ENCODE measurements at places on chromosomes 3 and 15.

- peak; percentile 80 for DNase-seq
Measured at GRCh38 chr3:5197022-5197421, 9.5 kb downstream of the EDEM1 start.

DNA sequence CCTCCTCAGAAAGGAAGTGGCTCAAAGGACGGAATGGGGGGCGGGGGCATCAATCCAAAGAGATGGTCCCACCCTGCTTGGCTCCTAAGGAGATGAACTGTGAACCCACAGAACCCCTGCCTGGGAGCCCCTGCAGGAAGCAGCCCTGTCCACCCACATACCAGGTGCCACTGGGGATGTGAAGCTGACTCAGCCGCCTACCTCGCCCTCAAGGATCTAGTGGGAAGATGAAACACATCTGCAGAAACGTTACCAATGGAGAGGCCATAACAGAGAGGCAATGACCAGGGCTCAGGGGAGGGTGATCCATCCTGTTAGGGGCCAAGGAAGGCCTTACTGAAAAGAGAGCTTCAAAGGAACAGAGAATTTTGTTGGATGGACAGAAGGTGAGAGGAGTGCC is 35.1 kb downstream of the EAF1 start:
- DNase-seq: no peak

DNA sequence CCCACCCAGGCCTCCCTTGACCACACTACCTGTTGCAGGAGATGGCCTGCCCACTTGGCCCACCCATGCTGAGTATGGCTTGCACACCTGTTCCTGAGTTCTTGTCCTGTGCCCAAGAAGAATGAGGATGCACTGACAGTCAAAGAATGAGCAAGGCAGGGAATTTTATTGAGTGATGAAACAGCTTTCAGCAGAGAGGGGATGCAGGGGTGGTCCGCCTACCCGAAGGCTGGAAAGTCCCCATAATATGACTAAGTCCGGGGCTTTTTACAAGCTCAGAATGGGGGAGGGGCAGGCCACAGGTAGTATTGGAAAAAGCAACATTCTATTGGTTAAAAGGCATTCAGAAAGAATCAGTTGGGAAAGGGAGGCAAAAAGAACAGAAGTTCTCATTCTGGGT is 29.9 kb upstream of the RNU6-1 start:
- no peak for DNase-seq

GRCh38 chr3:99867594-99868310 is 50.1 kb downstream of the CMSS1 start:
- no peak for DNase-seq

DNA sequence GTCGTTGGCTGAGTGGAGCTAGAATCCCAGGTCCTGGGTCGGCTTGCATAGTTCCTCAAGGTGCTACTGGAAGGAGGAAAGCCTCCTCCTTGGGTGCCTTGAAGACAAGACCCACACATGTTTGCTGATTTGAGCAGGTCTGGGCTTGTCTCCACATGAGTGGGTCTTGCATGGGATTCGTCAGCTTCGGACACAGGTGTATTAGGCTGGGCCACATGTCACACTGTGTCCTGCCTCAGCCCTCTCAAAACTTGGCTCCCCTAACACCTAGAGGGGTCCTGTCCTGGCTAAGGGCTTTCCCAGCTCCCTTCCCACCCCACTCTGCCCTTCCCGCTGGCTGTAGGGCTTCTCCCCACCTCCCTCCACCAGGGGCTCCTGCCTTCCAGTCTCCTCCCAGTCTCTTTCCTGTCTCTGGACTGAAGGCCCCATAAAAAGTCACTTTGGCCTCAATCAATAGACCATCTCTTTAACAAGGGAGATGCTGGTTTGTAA is 73.0 kb upstream of the ADPGK start:
- peak; percentile 8 for DNase-seq

GRCh38 chr3:138468451-138468850 is 34.0 kb downstream of the ESYT3 start:
- no peak for DNase-seq

DNA sequence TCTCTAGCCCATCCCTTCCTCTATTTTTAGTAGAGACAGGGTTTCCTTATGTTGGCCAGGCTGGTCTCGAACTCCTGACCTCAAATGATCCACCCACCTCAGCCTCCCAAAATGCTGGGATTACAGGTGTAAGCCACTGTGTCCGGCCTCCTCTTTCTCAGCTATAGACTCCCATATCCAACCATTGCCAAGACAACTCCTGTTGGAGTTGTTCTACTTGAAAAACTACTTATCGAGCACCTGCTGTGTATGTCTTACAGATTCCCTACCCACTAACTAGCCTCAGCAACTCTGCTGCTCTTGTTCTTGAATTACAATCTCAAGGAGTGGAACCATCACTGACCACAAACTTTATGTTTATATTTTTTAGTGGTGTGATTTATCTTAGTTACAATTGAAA is 186.6 kb downstream of the SLC9A9 start:
- peak; percentile 8 for DNase-seq

- no peak for DNase-seq
Measured at GRCh38 chr3:119884161-119884557, 102.3 kb downstream of the NR1I2 start.

GRCh38 chr15:52021128-52021671 is 2.2 kb downstream of the MAPK6 start:
- DNase-seq: peak; percentile 96

GRCh38 chr3:42725454-42725853 is 22.9 kb upstream of the HHATL start:
- no peak for DNase-seq

- DNase-seq: peak; percentile 90
Measured at GRCh38 chr15:35557544-35557943, 11.6 kb upstream of the DPH6 start.

DNA sequence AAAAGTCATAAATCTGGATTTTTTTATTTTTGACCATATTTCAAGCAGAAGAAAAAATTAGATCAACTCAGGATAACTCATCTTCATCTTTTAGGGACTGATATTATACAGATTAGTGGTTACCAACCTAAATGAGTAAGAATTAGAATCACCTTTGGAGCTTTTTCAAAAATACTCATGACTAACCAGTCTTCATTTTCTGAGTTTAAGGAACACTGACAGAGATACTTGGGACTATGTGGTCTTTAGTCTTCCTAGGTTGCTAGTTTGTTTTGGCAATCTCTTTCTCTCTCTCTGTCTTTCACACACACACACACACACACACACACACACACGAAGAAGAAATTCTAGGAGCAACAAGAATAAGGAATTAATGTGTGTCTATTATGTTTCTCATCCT is 50.1 kb downstream of the TMOD3 start:
- peak; percentile 42 for DNase-seq

DNA sequence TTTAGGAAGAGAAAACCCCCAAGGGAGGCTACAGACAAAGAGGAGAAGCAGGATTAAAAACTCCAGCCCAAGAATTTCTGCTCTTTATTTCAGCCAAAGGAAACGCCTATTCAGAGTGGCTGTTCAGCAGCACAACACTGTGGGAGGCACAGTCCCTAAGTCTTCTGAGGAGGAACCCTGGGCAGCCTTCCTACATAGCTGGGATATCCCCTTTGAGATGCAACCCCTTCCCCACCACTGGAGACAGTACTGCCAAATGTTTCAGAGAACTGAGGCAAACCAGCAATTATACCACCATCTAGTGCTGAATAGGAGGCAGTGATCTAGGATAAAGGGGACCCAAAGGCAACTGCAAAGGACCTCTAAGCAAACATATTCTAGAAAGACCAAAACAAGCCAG is 168.1 kb downstream of the VPS13C start:
- DNase-seq: no peak

- DNase-seq: peak; percentile 25
Measured at GRCh38 chr3:159130108-159130507, 328.3 kb downstream of the MFSD1 start.

GRCh38 chr15:36982430-36982829 is 117.9 kb downstream of the MEIS2 start:
- no peak for DNase-seq

- peak; percentile 63 for DNase-seq
Measured at GRCh38 chr15:23038726-23039142, 635 bp downstream of the TUBGCP5 start.

DNA sequence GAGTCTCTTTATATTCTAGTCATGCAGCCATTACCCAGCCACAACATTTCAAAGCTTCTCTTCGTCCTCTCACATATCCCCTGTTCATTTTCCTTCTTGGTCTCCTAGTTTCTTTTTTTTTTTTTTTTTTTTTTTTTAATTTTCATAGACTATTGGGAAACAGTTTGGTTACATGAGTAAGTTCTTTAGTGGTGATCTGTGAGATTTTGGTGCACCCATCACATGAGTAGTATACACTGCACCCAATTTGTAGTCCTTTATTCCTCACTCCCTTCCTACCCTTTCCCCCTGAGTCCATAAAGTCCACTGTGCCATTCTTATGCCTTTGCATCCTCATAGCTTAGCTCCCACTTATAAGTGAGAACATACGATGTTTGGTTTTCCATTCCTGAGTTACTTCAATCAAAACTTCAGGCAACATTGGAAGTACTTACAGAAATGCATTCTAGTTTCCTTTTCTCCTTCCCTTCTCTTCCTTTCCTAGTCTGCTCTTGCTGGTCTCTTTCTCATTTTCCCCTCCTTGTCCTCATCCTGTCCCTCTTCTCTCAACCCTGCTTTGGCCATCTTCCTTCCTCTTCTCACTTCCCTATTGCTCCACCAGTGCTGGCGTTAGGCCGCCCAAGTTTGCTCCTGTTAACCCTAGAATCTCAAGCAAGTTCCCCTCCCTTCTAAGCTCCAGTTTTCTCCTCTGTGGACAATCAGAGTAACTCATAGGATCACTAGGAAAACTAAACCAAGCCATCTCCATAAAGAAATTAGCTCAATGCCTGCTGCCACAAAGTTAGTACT is 4.8 kb downstream of the ATP8B4 start:
- DNase-seq: no peak

DNA sequence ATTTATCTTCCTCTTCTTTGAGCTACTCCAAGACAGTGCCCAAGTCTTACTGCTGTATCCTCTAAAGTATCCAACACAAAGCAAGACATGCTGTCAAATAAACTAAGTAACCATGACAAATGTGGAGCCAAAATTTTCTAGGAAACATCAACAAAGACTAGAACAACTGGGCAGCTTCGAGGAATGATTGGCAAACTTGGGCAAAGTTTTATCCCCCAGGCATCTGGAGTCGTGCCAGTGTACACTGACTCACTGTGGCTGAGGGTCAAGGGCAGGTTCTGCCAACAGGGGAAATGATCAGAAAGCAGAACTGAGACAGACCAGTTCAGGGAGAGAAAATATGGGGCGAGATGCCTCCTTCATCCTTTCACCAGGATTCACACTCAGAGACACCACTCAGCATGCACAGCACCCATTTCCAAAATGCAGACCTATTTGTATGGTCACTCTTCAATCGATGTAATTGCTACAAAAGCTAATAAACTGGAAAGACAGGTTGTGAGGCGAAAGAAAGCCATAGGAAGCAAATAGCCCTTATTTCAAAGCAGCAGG is 65.8 kb downstream of the MB21D2 start:
- peak; percentile 90 for DNase-seq

DNA sequence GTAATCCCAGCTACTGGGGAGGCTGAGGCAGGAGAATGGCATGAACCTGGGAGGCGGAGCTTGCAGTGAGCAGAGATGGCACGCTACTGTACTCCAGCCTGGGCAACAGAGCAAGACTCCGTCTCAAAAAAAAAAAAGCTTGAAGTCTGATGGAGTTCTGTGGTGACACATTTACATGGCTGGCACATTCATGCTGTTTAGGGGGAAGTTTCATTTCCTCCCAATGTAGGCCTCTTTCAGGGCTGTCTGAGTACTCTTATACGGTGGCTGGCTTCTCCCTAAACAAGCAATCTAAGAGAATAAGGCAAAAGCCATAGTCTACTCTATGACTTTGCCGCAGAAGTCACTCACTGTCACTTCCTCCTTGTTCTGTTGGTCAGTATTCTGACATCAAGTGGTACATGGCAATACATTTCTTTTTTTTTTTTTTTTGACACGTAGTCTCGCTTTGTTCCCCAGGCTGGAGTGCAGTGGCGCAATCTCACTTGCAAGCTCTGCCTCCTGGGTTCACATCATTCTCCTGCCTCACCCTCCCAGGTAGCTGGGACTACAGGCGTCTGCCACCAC is 41.2 kb downstream of the OIP5 start:
- no peak for DNase-seq

DNA sequence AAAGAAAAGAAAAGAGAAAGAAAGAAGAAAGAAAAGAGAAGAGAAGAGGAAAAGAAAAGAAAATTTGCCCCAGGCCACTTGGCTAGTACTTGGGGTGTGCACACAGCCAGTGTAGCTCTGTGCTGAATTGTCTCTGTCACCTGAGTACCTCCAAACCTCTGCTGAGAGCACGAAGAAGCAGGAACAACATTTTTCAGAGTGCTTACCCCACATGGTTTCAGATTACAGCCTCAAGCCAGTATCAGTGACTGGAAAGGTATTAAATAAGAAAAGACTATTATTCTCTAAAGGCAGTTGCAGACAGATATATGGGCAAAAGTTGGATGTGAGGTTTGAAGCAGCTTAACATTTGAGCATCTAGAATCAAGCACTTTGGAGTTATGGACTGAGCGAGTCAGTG is 113.3 kb upstream of the PHLDB2 start:
- peak; percentile 65 for DNase-seq

DNA sequence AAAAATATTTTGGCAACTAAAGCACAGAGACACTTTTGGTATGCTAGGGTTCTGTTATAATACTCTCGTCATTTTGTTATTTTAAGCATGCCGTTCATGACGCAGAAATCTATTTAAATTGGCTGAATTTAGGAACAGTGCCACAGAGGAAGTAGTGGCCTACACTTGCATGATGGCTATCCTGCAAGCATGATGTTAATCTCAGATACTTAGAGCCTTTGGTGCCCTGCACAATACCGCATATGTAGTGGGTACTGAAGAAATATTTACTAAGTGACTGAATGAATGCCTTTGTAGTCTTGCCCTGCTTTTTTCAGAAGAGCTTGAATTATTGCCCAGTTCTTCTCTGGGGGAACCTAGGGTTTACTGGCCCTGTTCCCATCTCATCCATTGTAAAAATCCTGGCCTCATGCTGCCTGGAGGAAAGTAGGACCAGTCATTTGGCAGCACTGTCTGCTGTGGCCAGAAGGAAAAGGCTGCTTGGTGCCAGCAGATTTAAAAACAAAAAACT is 79.0 kb downstream of the SERPINI1 start:
- DNase-seq: no peak

- peak; percentile 23 for DNase-seq
Measured at GRCh38 chr3:113968986-113969385, 21.2 kb downstream of the ZDHHC23 start.

GRCh38 chr3:131147534-131147933 is 120.9 kb downstream of the NEK11 start:
- DNase-seq: no peak

GRCh38 chr3:107995823-107996222 is 95.0 kb downstream of the CD47 start:
- no peak for DNase-seq

GRCh38 chr3:95718168-95718567 is 1096.2 kb upstream of the EPHA6 start:
- DNase-seq: no peak

DNA sequence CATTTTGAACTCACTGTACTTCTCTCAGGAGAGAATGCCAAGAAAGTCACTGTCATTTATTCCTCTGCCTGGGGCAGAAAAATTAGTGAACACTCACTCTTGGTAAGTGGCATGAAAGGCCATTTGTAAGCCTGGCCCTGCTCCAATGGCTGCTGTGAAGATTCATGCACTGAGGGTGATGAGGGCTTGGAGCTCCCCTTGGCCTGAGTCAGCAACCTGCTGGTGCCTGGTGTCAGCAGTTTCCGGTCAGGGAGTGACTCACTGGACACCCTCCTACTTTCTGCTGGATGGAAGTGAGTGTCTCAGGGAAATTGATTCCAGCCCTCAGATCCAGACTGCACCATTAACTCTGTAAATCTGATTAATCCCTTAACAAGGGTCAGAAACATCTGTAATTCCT is 37.6 kb downstream of the TRA2B start:
- peak; percentile 96 for DNase-seq

GRCh38 chr15:88658972-88659931 is 20.4 kb downstream of the ISG20 start:
- DNase-seq: peak; percentile 77
